Nucleus accumbens (tissue), 56 donors: ENCODE measurements at places on chromosomes 4 and X.

- no peak for DNase-seq
These were observed 34.8 kb downstream of the GPR101 start for GRCh38 chrX:136999024-136999423.

DNA sequence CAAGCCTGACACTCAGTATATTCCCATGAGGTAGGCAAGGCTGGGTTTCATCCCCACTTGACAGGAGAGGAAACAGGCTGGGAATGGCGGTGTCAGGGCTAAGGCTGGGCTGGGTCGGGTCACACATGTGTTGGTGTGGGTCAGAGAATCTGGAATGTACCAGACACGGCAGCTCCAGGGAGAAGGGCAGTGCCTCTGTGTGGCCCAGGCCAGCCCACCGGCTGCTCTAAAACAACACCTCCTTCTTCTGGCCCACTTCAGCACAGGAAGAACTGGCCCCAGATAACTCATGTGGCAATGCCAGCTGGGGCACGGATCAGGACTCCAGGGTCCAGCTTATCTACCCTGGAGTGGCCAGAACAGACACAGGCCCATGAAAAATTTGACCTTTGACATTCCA, 6.3 kb downstream of the HAUS7 start:
- no peak for DNase-seq

- peak; percentile 14 for DNase-seq
These were observed 69.8 kb downstream of the TBL1X start for GRCh38 chrX:9534686-9535085.

- DNase-seq: no peak
These were observed 2029.9 kb upstream of the AGA start for GRCh38 chr4:179472164-179472563.

DNA sequence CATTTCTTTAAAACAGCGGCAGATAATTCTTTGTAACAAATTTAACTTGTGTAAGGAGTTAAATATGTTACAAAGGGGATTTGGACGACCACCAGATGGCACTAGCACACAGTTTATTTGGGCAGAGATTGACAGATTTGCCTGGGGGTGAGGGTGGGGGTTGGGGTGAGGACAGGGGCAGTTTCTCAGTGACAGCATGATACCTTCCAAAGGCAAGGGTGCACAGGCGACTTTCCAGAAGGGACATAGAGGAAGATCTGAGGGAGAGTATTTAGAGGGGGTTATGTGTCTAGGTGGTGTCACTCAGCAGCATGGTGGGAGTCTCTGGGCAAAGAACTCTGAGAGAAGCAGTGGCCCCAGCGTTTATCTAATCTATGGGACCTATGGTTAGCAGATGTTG, 9.6 kb upstream of the TMA16 start:
- DNase-seq: no peak

DNA sequence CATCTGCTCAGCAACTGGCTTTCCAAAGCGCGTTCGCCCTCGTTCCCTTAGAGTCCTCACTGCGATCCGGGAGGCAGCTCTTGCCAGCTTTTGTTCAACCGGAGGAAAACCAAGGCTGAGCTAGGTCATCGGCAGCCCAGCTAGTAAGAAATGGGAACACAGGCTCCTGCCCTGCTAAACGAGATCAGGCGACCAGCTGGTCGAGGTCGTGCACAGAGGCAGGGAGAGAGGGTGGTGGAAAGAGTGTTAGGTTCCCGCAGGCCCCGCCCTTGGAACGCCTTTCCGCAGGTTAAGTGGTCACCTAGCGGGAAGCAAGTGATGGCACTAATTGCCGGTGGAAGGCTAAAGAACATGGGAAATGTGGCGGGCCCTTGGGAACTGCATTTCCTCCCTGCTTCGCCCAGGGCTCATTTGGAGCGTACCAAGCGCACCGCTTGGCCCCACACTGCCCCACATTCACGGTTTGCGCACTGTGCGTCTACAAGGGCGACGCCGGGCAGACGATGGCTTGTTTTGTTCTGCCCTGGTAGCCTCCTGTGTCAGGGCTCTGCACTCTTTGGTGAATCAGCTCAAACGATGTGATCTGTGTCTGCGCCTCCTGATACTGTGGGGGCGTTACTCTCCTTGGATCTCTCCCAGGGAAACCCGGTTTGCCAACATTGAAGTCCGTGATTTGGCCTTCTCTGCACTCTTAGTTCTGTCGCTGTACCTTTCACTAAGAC, 7.2 kb upstream of the PRDM8 start:
- no peak for DNase-seq

DNA sequence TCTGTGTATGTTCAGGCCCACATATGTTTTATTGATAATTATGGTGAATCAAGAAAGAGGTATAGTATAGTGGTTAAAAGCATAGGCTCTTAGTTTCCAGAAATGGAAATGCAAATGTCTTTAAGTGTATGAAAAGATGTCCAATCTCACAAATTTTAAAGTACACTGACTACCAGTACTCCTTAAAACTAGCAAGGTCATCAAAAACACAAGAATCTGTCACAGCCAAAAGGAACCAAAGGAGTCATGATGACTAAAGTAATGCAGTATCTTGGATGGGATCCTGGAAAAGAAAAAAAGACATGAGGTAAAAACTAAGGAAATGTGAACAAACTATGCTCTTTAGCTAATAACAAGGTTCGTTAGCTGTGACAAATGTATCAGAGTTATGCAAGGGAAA, 661 bp upstream of the RBM41 start:
- DNase-seq: no peak

GRCh38 chr4:8778291-8778690, 93.3 kb downstream of the HMX1 start:
- no peak for DNase-seq

DNA sequence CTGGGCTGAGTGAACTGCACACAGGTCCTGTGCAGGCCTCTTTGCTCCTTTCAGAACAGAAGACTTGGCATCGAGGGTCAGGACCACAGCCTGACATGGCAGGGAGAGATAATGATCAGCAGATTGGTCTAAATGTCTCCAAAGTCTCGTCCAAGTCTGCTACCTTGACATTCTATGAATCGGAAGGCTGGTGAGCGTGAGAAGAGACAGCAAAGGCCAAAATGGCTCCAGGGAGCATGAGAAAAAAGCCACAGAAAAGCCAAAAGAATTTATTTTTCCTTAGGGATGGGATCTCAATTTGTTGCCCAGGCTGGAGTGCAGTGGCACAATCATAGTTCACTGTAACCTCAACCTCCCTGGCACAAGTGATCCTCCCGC, 32.3 kb upstream of the IQSEC2 start:
- no peak for DNase-seq

- DNase-seq: no peak
These were observed 31.6 kb downstream of the KDM6A start for GRCh38 chrX:44904542-44905115.

GRCh38 chrX:1676866-1677265, 62.0 kb downstream of the ASMT start:
- DNase-seq: no peak

GRCh38 chr4:168908851-168909273, 101.2 kb downstream of the CBR4 start:
- no peak for DNase-seq

GRCh38 chr4:150769248-150769647, 187.3 kb downstream of the MAB21L2 start:
- DNase-seq: no peak

GRCh38 chr4:15891312-15891711, 47.2 kb downstream of the FGFBP1 start:
- no peak for DNase-seq

- no peak for DNase-seq
These were observed 107.7 kb downstream of the SMIM20 start for GRCh38 chr4:26021417-26022345.

DNA sequence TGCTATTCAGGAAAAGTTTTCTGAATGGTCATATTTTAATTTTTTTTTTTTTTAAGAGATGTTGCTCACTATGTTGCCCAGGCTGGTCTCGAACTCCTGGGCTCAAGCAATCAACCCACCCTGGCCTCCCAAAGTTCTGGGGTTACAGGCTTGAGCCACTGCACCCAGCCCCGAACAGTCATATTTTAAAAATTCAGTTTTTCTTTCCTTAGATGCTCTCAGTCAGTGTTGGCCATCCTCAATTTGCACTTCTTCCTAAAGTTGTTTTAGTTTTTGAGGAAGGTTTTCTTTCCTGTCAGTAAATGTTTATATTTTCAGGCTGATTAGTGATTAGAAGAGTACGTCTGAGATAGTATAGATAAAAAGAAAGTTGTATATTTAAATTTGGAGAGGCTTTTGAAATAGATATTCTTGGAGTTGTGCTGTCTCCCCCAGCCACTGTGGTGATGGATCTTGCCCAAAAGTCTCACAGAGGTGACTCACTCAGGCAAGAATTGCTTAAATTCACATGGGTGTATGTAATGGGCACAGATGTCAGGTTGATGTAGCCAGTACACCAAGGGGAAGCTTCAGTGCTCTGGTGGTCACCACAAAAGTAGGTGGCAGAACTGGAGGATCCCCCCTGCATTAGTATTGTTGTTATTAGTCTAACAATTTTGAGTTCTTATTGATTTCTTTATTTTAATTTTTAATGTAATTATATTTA, 72.2 kb upstream of the ELOVL6 start:
- DNase-seq: no peak

DNA sequence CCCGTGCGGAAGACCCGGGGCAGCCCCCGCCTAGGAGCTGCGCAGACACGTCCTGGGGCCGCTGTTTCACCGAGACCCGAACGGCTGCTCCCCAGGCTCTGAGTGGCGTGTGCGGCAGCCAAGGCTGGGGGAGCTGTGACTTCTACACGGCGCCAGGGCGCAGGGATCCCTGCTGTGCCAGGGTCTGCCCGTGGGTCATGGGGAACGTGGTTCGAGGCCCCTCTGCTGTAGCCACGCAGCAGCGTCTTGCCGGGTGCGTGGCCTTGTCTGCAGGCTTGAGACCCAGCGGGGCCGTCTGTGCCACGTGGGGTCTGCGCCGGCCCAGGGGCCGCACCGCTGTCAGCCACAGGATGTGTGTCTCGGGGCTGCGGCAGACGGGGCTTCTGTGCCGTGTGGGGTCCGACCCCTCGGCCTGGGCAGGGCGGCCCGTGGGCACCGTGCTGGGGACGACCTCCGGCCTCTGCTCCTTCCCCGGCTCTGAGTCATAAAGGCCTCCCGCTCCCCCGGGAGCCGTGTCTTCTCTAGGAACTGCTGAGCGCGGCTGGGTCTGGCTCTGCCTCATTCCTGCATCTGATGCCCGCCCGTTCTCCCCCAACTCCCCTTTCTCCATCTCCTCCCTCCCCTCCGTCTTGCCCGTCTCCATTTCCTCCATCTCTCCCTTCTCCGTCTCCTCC, 12.7 kb upstream of the GTPBP6 start:
- no peak for DNase-seq

DNA sequence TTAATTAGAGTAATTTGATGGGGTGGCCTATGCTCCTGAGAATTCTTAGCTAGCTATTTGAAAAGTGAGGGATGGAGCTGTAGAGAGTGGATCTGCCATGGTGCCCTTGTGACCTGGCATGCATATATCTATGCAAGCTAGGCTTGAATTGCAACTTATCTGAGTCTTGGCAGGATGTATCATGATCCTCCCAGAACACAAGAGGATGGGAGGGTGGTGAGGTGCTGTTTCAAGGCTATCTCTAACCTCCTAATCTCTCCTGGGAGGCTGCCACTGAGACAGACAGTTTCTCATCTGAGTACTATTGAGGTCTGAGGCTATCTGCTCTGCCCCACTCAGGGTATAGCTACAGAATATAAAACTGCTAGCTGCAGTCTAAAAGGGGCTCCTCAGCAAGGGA, 56.6 kb downstream of the BRCC3 start:
- DNase-seq: no peak

DNA sequence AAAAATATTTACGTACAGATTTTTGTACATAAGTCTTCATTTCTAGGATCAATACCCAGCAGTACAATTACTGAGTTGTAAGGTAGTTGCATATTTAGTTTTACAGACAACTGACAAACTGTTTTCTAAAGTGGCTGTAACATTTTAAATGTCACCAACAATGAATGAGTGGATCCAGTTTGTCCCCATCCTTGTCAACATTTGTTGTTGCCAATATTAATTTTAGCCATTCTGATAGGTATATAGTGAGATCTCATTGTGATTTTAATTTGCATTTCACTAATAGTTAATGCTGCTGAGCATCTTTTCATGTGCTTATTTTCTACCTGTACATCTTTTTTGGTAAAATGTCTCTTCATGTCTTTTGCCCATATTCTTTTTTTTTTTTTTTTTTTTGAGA, 30.9 kb upstream of the NOCT start:
- no peak for DNase-seq

GRCh38 chr4:80199947-80200346, 2.6 kb downstream of the PRDM8 start:
- no peak for DNase-seq

DNA sequence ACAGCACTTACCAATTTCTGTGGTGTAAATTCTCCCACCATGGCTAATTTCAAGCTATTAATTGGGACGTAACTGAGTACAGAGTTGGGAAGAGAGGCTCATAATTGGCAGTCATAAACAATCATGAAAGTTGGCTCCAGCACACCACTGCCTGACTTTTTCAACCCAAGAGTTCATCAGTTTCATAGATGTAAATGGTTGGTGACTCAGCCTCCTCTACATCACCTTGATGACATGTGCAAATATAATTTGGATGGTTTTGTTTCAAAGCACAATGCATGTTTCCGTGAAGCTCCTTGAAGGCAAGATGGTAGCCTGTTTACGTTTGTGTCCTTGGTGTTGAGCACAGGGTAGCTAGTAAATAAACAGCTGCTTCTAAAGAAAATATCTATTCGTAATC, 235.1 kb downstream of the LDB2 start:
- DNase-seq: no peak

DNA sequence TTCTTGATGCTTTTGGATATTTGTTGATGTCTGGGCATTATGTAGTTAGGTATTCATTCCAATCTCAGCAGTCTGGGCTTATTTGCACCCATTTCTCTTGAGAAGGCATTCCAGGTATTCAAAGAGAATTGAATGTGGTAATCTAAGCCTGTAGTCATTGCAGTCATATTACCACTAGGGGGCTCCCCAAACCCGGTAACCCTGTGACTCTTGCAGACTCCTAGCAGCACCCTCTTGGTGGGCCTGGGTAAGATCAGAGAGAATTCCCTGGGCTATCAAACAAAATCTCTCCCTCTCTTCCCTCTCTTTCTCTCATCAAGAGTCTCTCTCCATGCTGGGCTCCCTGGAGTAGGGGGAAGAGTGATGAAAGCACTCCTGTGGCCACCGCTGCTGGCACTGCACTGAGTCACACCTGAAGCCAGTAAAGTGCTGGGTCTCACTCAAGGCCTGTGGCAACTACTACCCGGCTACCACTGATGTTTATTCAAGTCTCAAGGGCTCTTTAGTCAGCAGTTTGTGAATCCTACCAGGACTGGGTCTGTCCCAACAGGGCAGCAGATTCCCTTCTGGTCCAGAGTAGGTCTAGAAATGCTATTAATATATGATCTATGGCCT, 187.7 kb upstream of the NUDT10 start:
- DNase-seq: no peak

- DNase-seq: no peak
These were observed 3.0 kb upstream of the SHOX start for GRCh38 chrX:627510-627981.
